Hematopoietic multipotent progenitor cell treated with erythropoietin and hydrocortisone succinate and interleukin-3 and kit ligand, for 8 days (in vitro differentiated cells): ENCODE measurements at places on chromosomes 6 and 20.

- DNase-seq: no peak
Observed at GRCh38 chr6:167093922-167094432, 28.9 kb upstream of the CCR6 start.

GRCh38 chr20:24987873-24988835 is 4.4 kb downstream of the APMAP start:
- no peak for DNase-seq

DNA sequence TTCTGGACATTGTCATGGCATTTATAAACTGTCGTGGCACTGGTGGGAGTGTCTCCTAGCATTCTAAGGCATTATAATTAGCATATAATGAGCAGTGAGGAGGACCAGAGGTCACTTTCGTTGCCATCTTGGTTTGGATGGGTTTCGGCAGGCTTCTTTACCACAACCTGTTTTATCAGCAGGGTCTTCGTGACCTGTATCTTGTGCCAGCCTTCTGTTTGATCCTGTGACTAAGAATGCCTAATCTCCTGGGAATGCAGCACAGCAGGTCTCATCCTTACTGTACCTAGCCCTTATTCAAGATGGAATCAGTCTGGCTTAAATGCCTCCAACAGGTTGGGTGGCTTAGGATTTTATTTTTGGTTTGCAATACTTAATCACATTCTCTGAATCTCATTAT is 142.7 kb upstream of the GGTLC1 start:
- DNase-seq: no peak

- DNase-seq: peak; percentile 89
Observed at GRCh38 chr6:109705258-109705657, 14.2 kb downstream of the FIG4 start.

GRCh38 chr6:22880686-22881433 is 311.5 kb downstream of the HDGFL1 start:
- no peak for DNase-seq

- no peak for DNase-seq
Observed at GRCh38 chr6:111718326-111718725, 112.6 kb upstream of the TRAF3IP2 start.

DNA sequence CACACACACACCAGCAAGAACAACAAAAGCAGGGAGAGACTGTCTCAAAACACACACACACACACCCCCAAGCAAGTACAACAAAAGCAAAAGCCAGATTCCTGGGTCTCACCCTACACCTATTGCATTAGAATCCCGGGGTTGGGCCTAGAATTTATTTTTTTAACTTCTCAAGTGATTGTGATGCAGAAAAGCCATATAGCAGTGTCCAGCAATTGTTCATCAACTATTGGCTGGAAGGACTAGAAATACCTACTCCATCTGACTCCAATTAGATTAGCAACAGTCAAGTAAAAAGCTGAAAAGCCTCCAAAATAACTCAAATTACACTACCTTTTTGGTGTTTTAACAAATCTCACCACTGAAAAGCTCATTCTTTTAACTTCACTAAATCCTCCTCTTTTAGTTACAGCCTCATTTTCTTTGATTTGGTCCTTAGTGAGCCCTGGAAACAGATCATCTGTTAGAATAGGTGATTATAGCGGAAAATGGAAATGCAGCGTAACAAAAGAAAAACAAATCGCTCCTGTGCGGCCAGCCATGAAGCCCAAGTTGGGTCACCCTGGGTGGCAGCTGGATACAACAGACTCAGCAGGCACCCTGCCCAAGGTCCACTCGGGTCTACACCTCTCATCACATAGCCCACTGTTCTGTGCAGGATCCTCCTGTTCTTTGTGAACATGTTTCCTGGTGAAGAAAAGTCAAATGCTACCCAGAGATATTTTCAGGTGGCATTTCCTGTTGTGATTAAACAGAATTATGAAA is 38.7 kb downstream of the STAU1 start:
- DNase-seq: no peak

- DNase-seq: no peak
Observed at GRCh38 chr6:160348223-160349019, at the start of gene SLC22A3. Gene SLC22A3 (plus strand): TSS chr6:160348378. CDS start chr6:160348420, 42 bp downstream.

DNA sequence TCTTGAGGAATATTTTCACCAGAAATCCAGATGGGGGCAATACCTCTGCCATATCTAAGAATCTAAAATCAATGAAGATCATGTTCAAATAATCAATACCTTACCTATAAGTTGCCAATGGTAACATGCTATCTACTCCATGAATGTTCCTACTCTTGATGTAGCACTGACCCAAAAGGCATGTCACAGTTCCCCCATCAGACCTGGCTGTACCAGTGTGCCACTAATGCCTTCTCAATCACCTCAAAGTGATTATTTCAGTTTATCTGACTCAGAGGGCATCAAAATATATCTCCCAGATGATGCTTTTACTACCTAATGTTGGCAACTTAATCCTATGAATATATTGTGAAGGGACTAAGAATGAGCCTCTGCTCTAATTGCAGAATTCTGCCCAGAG is 5.5 kb downstream of the PDCD2 start:
- no peak for DNase-seq

GRCh38 chr6:106745824-106746582 is 116.6 kb downstream of the QRSL1 start:
- DNase-seq: no peak

- DNase-seq: no peak
Observed at GRCh38 chr6:165925474-165926156, 242.0 kb downstream of the TBXT start.

- no peak for DNase-seq
Observed at GRCh38 chr6:147510929-147511590, 2.6 kb downstream of the SAMD5 start.

DNA sequence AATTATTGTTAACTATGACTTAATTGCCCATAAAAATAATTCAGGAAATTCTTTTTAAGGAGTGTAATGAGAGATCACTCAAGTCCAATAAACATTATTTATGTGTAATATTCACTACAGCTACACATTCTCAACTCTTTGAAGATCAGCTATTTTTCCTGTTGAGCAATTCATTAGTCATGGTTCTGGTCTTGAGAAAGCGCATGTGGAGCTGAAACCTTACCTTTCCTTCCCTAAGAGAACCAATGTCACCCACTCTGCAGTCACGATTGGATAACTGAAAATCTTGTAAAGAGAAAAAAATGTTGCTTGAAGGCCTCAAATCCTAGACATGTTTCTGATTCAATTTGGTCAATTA is 736.9 kb upstream of the MARCKS start:
- DNase-seq: no peak

DNA sequence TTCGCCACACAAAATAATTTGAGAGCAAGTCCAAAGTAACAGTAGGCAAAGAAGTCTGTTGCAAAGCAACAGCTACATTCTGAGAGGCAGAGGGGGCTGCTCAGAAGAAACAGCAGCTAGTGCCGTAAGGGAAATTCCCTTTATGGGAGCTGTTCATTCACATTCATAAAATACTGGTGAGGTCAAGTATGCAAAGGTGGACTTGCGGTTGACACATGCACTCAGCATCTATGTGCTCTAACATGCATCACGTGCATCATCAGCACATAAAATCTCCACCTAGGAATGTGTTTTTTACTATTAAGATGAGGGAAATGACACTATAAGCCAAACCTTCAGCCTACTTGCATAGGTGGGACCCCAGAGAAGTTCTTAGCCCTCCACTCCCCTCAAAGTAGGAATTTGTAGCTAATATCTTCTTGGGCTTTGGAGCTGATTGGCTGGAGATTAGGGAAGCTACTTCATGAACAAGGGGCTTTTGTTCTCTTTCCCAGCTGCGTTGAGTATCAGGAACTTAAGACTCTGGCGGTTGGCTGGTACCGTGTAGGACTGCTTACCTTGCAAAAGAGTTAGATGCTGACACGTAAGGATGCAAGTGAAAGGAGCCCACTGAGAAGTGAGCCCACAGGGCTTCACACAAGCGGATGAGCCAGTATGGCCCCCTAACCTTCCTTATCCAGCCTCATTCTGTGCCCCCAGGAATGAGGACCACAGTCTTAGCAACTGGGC is 12.4 kb downstream of the CST3 start:
- DNase-seq: no peak

DNA sequence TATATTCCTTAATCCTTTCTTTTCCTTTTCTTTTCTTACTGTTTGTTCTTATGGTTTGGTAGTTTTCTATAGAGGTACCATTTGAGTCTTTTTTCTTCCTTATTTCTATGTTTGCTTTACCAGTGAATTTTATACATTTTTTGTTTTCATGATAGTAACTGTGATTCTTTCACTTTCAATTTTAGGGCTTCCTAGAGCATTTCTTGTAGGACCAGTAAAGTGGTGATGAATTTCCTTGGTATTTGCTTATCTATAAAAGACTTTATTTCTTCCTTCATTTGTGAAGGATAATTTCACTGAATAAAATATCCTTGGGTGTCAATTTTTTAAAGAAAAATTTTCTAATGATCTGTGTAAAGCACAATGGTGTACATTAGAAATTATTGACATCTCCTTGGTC is 637.4 kb downstream of the CD109 start:
- no peak for DNase-seq

DNA sequence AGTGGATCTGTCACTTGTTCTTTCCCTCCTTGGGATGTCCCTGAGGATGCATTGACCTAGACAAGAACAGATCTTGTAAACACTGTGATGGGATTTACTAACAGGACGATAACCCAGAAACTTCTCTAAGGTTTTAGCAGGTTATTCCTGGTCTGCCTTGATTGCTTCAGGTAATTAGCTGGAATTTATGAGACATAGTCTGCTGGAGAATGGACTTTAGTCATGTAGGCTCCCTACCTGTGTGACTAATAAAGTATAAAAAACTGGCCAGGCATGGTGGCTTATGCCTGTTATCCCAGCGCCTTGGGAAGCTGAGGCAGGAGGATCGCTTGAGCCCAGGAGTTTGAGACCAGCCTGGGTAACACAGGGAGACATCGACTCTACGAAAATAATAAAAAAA is 96.1 kb downstream of the PAK5 start:
- no peak for DNase-seq

DNA sequence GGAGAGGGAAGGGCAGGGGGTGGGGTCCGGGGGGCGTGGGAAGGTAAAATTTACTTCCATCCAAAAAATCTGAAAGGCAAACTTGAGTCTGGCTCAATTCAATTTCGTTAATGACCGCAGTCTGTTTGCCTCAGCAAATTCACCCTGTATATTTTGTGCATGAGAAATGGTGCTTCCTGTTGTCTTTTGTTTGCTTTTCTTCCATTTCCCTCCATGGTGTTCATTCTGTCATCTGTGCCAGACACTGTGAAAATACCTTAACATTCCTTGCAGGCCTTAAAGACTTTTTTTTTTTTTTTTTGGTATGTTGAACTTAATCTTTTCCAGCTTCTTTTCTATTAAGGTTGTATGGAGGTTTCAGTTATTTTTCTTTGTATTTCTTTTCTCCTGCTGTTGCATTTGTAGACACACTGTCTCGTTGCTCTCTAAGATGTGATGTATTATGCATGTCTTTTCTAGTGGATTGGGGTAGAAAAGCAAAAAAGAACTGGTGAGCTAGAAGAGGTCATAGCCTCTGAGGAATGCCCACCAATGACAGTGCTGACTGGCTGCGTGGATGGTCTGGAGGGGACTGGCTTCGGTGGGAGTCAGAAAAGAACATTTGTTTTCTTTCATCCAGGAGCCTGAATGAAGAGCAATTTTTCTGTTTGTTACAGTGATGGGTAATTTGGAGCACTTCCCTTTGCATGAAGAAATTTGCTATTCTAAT is 585.0 kb upstream of the MAP3K7 start:
- no peak for DNase-seq

DNA sequence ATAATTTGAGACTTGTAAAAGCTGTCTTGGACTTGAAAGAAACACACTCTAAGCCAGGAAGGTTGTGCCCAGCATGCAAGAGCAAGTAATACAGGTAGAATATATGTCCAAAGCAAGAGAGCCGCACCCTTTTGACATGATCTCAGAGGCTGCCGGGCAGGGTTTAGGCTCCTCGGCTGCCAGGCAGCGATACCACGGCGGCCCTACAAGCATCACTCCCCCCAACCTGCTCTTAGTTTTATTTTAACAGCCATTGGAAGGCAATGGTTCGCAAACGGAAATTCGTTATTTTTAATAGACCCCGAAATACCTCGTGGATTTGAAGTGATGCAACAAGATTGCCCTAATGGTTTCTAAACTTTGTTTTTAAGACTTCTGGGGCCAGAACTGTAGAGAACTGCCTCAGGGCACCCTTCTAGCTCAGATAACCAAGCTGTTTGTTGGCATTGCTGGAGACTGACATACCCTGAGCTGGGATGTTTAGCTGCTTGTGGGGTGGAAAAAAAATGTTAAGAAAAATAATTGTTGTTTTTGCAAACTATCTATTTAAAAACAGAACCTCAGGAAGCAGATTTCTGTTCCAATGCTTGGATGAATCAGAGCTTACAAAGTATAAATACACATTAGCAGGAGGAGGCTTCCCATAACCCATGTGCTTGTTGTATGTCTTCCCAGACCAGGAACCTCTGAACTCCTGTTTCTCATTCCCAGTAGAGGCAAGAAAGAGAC is 39.0 kb downstream of the JAG1 start:
- no peak for DNase-seq

GRCh38 chr20:32762754-32763201 is 593 bp downstream of the DNMT3B start:
- no peak for DNase-seq

DNA sequence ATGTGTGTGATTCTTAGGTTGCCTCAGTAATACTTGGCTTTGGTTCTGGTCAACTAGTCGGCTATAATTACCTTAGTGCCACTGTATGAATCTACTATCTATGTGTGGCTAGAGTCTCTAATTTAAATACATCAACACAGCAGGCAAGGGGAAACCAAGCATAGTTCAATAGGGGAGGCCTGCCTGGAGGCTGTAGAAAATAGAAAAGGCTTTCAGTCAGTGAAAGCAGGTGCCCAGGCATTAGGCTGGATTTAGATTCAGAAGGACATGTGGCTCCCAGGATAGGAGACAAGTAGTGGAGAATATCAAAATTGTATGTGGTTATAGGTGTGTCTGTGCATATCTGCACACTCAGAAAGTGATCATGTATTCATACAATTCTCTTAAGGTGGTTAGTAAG is 115.1 kb upstream of the LAMP5 start:
- DNase-seq: no peak

GRCh38 chr6:57303931-57304681 is 13.3 kb upstream of the PRIM2 start:
- DNase-seq: no peak

- DNase-seq: no peak
Observed at GRCh38 chr6:24926192-24926591, 9.6 kb downstream of the RIPOR2 start.

DNA sequence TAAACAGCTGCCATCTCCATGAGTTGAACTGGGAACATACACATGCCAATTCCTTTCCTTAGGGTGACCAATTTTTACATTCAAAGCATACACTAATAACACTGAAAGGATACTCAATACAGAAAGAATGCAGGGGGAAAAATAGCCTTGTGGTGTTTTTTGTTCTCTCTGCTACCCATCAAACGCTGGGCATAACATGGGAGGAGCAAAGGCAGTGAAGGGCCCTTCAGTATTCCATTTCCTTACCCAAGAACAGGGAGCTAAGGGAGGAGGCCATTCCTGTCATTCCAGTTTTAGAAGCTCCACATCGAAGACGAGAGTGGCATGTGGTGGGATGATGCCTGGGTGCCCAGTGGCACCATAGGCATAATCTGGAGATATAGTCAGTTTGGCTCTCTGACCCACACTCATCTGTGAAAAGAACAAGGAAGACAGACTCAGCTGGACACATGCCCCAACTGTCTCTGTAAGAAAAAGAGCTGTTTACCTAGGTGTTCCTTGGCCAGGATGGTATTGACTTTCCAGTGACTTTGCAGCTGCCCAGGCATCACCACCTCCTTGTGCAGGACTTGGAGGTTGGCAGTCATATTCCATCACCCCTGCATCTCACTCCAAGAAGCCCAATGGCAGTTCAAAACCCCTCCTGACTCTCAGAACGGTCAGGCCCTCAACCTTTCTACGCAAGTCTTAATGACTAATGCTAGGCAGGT is 20.9 kb downstream of the FKBP1A start:
- DNase-seq: no peak
